ENCODE measurements at places on chromosomes 3 and 15.
A peak's percentile ranks its signal among the peaks of the same experiment; 100 is the strongest.

DNA sequence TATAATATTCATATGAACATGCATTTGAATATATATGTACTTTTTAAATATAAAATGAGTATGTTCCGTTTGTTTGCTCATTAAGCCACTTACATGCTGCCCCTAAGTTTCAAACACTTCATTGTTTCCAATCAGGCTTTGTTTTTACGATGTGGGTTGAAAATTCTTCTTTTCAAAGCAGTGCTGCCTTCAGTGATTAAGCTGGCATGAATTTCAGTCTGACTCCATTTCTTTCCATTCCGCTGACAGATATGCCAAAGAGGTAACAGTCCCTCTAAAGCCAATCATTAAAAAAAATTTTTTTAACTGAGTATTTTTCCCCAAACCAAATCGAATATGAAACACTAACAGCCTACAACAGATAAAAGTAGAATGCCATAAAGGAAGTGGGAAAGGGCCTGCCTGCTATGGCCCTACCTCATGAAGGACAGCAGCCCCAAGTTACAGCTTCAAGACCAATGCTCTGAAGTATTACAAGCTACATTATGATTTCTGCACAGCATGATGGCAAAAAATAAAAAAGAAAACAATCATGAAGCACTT is 40.0 kb downstream of the DCUN1D1 start:
- DNase-seq = no peak

GRCh38 chr3:142029052-142029642 is 120.2 kb downstream of the TFDP2 start:
- no peak for DNase-seq

- DNase-seq = no peak
Measured at GRCh38 chr3:149258298-149258697, 36.7 kb upstream of the CP start.

DNA sequence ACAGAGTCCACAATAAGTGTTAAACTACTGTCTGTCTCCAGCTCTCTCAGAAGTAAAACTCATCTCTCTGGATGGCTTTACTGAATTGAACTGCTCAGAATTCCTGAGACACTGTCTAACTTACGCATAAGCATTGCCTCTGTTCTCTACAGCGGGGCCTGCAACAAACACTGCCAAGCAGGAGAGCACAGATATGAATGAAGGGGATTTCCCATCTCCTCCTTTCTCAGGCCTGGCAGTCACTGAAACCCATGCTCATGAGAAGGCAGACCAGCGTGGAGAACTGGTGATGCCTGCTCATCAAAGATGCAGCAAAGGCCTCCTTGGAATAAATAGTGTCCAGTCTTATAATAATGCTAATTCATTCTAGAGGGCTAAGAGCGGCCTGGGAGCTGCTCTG is 10.3 kb downstream of the RASGRP1 start:
- peak; percentile 42 for DNase-seq

DNA sequence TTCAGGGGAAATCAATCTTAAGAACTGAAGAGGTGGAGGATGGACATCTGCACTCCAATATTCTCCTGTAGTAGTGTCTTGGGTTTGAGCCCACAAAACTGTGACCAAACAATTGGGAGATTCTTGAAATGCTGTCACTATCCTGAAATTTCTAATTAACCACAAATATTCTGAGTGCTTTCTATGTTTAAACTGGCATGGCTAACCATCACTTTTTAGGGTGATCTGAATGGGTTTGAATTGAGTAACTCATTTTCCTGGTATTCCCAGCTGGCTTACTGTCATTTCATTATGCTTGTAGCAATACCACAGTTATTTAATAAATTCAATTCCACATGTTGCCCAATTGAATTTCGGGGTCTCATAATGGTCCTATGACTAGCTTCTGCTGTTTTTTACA is 216.9 kb upstream of the DCBLD2 start:
- no peak for DNase-seq

GRCh38 chr15:68431792-68432401 is at the start of gene ITGA11:
Gene ITGA11 (minus strand): TSS chr15:68432163. CDS start chr15:68432066, 97 bp downstream.
- DNase-seq = no peak

GRCh38 chr3:33490641-33491241 is 50.5 kb upstream of the UBP1 start:
- no peak for DNase-seq

DNA sequence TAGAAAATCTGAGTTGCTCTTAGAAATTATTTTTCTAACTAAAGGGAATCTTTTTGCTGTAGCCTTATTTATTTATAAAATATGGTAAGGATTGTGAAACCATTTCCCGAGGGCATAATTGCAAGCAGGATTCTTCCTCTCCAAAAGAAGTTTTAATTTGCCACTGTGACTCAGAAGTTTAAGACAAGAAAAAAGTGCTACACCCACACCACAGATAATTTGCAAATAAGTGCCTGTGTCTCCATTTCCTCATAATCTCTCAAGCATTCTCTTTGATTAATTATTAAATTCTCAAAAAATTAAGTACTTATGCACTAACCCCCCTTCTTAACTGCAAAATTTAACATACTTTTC is 43.6 kb downstream of the RASA2 start:
- no peak for DNase-seq

GRCh38 chr3:196175116-196175625 is 36.0 kb downstream of the ZDHHC19 start:
- DNase-seq = no peak

- no peak for DNase-seq
Measured at GRCh38 chr15:80875568-80876347, 96.6 kb downstream of the CEMIP start.

- DNase-seq = no peak
Measured at GRCh38 chr3:19539518-19540392, 391.4 kb downstream of the KCNH8 start.

DNA sequence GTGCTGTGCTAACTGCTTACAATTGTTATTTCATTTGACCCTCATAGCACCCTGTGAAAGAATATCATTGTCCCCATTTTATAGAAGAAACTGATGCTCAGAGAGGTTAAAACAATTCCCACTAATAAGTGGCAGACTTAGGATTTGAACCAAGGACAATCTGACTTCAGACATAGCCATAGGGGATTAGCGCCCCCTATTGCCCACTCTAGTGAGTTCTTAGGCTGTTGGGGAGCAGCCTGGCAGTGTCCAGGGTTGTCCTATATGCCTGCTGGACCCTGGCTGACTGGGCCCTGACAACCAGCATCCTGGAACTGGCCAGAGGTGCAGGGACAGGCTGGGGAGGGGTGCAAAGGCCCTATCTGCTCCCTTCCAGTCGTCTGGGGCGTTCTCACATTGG is 15.4 kb downstream of the DPH3 start:
- DNase-seq = no peak

- DNase-seq = no peak
Measured at GRCh38 chr15:89912674-89913396, at the start of gene ARPIN. Gene ARPIN (minus strand): TSS chr15:89912952. CDS start chr15:89912835, 117 bp downstream.

Data from activated CD4-positive, alpha-beta T cell treated with anti-CD3 and anti-CD28 coated beads, Interleukin-2, amount 50 U/mL, for 24 hours (primary cell).